ENCODE measurements at places on chromosomes 13 and 19.

DNA sequence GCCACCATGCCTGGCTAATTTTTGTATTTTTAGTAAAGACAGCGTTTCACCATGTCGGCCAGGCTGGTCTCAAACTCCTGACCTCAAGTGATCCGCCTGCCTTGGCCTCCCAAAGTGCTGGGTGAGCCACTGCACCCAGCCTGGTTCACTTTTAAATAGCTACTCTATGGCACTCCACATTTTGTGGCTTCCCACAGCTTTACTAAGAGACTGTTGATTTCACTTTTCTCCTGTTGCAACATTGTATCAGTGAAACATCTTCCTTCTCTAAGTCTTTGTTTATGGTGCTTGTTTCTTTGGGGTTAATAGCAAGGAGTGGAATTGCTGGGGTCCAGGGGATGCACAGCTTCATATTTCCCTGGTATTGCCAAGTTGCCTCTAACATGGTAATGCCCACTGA is 12.3 kb downstream of the TMEM38A start:
- DNase-seq, result no peak

- DNase-seq, result no peak
These were observed 5.8 kb downstream of the ZNF780A start for GRCh38 chr19:40084948-40085347.

DNA sequence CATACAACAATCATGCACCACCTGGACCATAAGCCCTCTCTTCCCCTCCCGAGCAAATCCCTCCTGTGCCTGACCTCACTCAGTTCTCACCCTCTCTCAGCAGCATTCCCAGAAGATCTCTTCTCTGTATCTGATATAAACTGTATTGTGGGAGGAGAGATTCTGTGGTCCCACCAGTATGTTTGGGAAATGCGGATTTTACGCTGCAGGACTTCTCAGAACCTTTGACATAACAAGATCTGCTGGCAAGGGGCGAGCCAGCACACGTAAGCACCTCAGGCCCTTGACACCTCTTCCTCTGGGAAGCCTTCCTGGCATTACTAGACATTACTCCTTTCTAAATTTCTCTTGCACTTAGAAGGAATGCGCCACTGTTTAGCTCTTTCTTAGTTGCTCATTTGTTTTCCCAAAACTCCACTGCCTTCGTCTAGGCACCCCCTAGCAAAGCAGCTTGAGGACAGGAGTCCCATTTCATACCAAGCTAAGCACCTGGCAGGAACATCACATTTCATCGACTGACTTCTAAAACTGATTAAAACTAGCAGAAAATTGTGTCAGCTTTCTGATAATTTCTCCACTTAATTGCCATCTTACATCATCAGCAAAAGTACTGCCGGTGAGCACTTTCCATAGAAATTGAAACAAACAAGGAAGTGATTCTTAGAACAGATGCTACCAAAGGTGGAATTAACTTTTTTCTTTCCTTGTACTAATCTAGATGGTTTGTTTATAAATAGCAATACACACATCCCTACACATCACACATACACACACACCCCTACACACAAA is 63.2 kb downstream of the CCDC70 start:
- no peak for DNase-seq

GRCh38 chr19:4567584-4568071 is 8.1 kb upstream of the SEMA6B start:
- DNase-seq, result no peak

DNA sequence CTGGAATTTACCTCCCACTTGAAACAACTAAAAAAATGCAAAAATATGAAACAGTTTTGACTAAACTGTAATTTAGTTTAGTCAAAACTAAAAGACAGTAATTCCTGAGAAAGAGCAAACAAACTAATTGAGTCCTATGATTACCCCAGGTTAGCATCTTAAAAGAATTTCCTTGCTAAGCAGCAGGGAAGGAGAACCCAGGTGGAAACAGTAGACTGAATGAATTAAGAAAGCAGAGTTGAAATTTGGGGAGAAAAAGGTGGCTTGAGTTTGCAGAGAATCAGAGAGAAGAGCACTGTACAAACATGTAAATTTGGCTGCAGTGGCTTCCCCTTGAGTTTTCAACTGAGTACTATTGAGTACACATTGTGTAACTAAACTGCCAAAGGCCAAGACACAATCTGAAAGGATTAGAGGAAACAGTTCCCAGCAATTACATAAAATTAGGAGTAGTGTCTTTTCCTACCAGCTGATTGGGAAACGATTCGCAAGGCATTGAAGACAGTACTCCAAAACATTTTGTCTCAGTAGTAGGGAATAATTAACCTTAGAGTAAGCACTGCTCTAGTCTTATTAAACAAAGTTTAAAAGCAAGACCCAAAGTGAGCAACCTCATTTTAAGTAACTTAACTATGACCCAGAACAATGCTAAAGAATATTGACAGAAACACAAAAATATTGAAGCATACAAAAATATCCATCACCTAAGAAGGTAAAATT is 820.5 kb downstream of the DACH1 start:
- no peak for DNase-seq

Data from NCI-H2171 (cell line).